Globus pallidus (tissue), 1 donor: ENCODE measurements at places on chromosomes 7 and 10.
A peak's percentile ranks its signal among the peaks of the same experiment; 100 is the strongest.

- DNase-seq: no peak
Measured at GRCh38 chr7:43232366-43232765, 119.9 kb downstream of the HECW1 start.

DNA sequence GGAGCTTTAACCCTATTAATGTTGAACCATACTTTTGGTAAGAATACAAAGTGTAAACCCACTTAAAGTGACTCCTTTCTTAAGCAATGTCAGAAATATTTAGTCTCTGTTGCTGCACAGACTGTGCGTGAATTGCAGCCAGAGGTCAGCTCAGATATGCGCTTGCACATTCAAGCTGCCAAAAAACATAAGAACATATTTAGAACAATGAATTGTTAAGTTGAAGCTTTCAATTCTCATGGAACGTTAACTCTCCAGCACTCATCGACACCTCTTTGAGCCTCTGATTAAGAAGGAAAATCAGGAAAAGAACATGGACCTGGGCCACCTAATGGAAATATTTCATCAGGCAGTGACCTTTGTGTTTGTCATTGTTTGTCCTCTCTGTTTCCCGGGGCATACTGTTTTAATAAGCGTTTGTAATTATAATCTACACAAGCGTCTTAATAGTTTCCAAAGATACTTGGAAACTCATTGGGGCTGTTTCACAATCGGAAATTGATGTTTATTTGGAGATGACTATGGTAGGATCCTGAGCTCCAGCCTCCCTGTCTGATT lies 193.0 kb upstream of the CELF2 start:
- DNase-seq: no peak

DNA sequence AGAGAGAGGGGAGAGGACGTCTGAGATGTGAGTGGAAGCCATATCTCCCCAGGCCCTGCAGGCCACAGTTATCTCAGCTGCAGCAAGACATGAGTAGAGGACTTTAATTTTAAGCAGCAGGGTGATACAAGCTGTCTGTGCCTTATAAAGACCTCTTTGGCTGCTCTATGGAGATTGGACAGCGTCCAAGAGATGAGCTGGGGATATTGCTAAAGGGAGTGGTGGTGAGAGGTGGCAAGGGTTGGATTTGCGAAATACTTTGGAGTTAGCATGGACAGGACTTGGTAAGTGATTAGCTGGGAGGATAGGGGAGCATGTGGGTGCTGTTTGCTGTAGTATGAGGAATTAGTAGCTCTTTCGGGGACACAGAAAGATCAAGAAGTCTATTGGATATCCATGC lies 191.8 kb downstream of the CACNB2 start:
- DNase-seq: no peak

GRCh38 chr10:62491597-62491996 lies 117.4 kb downstream of the ZNF365 start:
- DNase-seq: no peak

DNA sequence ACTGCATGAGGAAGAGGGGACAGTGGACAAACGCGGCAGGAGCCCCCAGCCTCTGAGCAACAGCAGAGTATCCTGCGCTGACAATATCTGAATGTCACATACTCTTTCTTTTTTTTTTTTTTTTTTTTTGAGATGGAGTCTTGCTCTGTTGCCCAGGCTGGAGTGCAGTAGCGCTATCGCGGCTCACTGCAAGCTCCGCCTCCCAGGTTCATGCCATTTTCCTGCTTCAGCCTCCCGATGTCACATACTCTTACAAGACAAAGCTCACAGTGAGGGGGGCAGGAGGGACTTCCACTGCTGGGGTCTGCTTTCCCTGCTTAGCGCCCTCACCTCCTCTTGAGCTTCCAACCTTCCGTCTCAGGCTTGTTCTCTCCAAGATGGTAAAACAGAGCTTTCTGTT lies 51.2 kb upstream of the TNS3 start:
- no peak for DNase-seq

- no peak for DNase-seq
Measured at GRCh38 chr7:130970696-130971095, 236.7 kb upstream of the KLF14 start.

GRCh38 chr10:122388287-122388997 lies 13.9 kb downstream of the PLEKHA1 start:
- no peak for DNase-seq

DNA sequence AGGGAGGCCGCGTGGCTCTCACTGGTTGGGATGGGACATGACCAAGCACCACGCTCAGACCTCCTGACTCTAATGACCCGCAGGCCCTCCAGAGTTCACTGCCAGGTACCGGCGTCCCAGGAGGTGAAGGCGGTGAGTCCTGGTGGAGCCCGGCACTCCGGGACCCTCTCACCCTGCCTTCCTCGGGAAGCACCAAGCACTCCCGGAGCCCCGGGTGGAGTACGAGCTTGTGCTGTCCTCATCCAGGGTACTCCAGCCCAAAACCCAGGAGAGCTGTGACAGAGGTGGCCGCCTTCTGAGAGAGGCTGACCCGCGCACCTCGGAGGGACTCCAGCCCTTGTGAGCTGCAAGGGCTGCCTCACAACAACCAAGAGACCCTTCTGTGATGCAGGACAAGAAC lies 9.4 kb downstream of the MAD1L1 start:
- no peak for DNase-seq

DNA sequence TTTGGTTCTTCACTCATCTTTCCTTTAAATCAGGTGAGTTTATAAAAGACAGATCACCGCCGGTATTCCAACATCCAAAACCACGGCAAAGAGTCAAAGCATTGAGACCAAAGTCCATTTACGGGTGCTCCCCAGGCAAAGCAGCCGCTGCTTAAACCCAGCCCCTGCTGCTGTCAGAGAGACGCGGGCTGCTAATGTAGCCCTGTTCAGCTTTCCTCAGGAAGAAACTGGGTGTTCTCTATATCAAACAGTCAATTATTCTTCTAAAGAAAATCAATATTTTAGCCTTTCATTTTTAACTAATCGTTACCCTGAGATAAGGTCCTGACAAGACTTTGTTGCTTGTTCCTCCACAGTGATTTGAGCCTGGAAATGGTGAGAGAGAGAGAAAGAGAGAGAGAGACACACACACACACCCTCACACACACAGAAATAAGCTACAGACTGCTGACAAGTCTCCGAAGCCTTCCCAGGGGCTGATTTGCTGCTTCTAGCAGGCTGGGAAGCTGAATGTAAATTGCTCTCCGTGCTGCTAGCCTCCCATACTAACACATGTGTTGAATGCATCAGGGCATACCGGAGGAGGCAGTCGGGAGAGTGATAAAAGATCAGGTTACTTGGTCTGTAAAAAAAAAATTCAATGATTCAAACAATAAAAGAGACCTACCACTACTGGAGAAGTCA lies 183.0 kb upstream of the ANK3 start:
- peak; percentile 75 for DNase-seq

DNA sequence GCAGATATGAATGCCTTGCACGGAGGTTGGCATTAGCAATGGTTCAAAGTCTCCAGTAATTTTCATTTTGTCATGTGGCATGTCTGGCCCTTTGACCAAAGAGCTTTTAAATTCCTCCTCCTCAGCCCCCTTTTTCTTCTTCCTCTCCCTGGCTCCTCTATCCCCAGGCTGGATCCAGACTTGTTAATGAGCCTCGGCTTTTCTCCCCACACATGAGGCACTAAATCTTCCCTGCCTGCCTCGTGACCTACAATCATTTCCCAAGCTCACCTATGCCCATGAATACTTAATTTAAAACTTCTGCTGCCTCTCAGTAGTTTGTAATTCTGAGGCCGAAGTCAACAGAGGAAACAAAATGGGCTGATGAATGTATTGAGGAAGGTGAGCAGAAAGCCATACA lies 23.3 kb upstream of the LRRC4 start:
- DNase-seq: no peak

GRCh38 chr10:78707745-78708144 lies 361.0 kb upstream of the ZMIZ1 start:
- no peak for DNase-seq

GRCh38 chr7:30828591-30828990 lies 57.4 kb downstream of the MINDY4 start:
- DNase-seq: no peak

- DNase-seq: no peak
Measured at GRCh38 chr10:132229834-132230556, 43.2 kb downstream of the DPYSL4 start.

DNA sequence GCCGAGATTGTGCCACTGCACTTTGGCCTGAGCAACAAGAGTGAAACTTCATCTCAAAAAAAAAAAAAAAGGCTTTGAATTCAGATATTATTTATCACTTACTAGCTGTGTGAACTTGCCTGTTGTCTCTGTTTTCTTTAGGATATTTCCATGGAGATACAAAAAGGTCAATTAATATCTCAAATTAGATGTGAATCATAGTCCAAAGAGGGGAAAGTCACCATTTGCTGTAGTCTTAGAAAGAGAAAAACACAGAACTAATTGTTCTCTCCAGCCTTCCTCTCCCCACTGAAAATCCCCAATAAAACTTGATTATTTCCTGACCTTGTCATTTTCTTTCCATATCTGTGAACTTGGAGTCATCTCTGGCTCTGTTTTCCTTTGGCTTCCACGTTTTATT lies 21.2 kb downstream of the HEPACAM2 start:
- DNase-seq: no peak

DNA sequence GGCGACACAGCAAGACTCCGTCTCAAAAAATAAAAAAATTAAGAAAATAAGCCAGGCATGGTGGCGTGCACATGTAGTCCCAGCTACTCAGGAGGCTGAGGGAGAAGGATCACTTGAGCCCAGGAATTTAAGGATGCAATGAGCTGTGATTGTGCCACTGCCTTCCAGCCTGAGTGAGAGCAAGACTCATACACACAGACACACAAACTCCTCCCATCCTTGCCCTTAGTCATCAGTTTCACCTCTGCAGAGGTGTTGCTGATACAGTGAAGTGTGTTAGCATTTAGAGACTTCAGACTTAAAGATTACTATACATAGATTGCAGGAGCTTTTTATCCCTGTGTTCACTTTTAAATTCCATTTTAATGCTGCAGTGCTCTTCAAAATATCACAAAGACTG lies 5.5 kb upstream of the H2AZ2 start:
- DNase-seq: no peak

GRCh38 chr7:130022115-130022514 lies 29.1 kb downstream of the ZC3HC1 start:
- no peak for DNase-seq

DNA sequence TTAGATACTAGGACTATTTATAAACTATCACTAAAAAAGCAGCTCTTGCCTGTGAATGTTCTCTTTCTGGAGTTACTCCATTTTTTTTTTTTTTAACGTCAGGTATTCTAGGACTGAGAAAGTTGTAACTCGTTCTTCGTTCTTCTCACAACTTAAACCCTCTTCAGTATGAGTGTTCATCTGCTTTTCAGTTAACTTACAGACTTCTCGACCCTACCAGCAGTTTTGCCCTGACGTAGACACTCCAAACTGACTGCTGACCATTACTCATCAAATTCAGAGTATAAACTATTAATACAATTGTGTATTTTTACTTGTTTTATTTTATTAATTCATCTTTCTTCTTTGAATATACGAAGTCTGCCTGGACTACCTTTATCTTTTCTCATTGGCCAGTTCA lies 353.1 kb downstream of the GPR37 start:
- no peak for DNase-seq

DNA sequence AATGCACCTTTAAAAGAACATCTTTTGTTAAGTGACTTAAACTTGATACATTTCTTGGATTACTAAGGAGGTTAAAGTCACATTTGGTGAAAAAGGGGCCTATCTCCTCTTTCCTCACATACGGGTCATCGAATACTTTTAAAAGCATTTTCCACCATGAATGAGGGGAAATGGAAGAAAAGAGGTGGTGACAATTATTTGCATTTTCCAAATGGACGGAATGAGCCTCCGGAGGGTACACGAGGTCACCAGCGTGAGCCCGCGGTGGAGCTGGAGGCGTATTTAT lies 1.0 kb upstream of the BMPR1A start:
- no peak for DNase-seq

- DNase-seq: no peak
Measured at GRCh38 chr7:101598986-101599771, 29.9 kb downstream of the MYL10 start.

- no peak for DNase-seq
Measured at GRCh38 chr7:130458257-130458656, 17.4 kb upstream of the CEP41 start.

DNA sequence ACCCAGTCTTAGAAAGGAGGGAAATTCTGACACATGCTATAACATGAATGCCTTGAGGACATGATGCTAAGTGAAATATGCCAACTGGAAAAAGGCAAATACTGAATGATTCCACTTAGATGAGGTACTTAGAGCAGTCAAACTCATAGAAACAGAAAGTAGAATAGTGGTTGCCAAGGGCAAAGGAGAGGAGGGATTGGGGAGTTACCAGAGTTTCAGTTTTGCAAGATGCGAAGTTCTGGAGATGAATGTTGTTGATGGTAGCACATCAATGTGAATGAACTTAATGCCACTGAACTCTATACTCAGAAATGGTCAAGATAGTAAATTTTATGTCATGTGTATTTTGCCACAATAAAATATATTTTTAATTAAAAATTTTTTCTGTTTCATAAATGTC lies 38.9 kb downstream of the DRGX start:
- DNase-seq: no peak

DNA sequence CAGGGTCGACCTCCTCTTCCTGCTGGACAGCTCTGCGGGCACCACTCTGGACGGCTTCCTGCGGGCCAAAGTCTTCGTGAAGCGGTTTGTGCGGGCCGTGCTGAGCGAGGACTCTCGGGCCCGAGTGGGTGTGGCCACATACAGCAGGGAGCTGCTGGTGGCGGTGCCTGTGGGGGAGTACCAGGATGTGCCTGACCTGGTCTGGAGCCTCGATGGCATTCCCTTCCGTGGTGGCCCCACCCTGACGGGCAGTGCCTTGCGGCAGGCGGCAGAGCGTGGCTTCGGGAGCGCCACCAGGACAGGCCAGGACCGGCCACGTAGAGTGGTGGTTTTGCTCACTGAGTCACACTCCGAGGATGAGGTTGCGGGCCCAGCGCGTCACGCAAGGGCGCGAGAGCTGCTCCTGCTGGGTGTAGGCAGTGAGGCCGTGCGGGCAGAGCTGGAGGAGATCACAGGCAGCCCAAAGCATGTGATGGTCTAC lies 46.9 kb downstream of the VWA2 start:
- DNase-seq: no peak

DNA sequence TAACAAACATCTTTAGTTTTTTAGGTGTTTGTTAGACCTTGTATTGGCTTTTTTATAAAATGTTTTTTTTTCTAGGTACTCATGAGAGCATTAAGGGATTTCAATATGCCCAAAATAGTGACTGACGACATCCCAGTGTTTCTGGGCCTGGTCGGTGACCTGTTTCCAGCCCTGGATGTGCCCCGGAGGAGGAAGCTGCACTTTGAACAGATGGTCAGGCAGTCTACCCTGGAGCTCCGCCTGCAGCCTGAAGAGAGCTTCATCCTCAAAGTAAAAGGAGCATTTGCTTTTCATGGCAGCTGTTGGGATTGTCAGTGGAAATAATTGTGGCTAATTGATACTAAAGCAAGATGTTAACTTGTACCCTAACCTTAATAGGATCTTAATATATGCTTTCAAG lies 161.5 kb downstream of the DNAH11 start:
- DNase-seq: no peak
